Esophagus squamous epithelium (tissue), 5 donors: ENCODE measurements at places on chromosomes 16 and 17. TPM values are rescaled to one million over a fixed set of nuclear protein-coding genes. Genes with fewer than 3 reads are reported as not detected.
A peak's percentile ranks its signal among the peaks of the same experiment; 100 is the strongest.

DNA sequence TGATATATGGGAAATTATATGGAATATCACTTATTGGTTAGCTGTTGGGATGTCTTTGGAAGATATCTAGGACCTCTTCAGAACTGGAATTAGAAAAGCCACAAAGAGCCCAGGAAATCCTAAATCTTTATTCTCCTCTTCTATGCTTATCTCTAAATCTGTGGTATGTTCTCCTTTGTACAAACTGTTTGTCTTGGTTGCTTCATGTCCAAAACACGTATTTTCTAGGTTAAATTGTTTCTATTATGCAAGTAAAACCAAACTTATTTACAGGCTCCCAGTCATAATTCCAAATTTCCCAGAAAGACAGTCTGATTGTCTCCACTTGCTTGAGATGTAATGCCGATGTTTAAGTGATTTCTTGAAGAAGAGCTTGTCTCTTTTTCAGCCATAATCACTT, 650.9 kb downstream of the CDH11 start:
- no peak overlapping the region for H3K27ac ChIP-seq
- no peak for DNase-seq
- H3K4me3 ChIP-seq = no peak overlapping the region
- H3K27me3 ChIP-seq = no peaks in the 10 kb centered on the region

DNA sequence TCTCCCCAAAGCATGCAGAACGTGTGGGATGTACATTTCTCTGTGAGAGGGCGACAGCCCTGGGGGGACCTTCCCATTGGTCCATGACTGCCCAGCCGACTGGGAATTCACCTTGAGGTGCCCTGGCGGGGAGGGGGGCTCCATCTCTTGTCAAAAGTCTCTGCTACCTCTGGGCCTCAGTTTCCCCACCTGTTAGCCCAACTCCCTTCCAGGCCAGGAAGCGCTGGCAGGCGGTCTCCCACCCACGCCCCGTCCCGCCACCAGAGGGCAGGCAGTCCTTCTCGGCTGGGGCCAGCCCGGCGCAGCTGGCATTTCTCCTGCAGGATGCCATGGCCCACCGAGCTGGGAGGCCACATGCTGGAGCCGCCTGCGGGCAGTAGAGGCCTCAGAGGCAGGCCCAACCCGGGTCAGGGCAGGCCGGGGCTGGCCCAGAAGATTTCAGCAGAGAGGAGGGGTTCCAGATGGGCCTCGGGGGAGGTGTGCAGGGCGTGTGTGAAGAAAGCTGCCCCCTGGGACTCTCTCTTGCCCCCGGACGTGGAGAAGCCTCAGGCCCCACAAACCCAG, 16.6 kb downstream of the CD7 start:
- DNase-seq = no peak
- H3K27me3 ChIP-seq = no peaks in the 10 kb centered on the region
- peaks cover 33% of the 10 kb centered on the region for H3K4me1 ChIP-seq
- H3K36me3 ChIP-seq = no peaks in the 10 kb centered on the region
- no peak overlapping the region for H3K27ac ChIP-seq

- H3K4me3 ChIP-seq = peak overlapping the region; percentile 51
- H3K36me3 ChIP-seq = no peaks in the 10 kb centered on the region
- H3K4me1 ChIP-seq = peaks cover 44% of the 10 kb centered on the region
Observed at GRCh38 chr16:80932708-80933095, 74.0 kb downstream of the CMC2 start.

DNA sequence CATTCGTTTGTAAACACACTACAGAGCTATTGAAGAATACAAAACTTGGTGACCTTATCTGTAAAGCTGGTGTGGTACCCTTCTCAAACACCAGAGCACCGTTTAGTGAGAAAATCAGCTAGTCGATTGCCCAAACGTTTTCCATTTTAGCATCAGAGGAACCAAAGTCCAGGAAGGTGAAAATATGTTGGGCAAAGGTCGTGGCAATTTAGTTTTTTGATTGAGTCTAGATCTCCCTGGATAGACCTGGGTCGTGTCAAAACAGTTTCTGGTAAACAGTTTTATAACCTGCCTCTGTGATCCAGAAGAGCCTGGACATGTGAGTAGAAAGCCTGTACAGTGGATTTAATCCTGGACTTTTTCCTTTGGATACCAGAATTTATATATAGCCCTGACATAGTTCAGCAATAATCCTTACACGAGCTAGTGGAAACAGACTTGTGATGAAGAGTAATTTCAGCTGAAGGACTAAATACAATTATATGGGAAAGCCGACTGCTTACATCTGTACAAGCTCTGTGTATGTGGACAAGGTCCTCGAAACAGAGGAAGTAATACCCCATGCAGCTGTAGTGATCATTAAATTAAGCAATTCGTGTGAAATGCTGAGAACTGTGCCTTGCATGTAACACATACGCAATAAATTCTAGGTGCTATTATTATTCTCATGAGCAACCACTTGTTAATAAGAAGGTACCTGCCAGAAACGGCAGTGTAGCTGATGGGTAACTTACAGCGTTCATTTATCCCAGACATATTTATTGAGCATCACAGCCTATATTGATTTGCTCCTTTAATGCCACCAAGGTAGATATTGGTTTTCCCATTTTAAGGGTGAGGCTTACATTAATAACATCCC, 72.5 kb downstream of the MAP2K6 start:
- no peak for DNase-seq
- H3K4me1 ChIP-seq = no peaks in the 10 kb centered on the region
- no peak overlapping the region for H3K4me3 ChIP-seq

DNA sequence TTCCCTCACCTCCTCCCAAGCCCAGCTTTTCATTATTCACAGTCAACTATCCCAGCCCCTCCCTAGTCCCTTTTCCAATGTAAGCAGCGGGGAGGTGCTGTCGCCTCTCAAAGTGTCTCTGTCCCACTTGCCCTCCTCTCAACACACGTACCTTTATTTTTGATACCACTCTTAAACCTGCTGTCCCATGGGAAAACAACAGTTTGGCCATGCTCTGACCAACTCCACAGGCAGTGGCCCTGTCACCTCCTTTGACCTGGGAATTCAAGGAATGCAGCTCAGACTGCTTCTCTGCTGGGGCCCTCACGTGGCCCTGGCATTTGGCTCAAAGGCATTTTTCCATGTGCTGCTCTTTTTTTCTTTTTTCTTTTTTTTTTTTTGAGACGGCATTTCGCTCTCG, 4.2 kb downstream of the LYRM9 start:
- H3K36me3 ChIP-seq = no peaks in the 10 kb centered on the region
- H3K4me1 ChIP-seq = peaks cover 4% of the 10 kb centered on the region
- no peak overlapping the region for H3K27ac ChIP-seq
- H3K4me3 ChIP-seq = no peak overlapping the region
- no peak for DNase-seq

- H3K36me3 ChIP-seq = no peaks in the 10 kb centered on the region
- peak within 1 kb of the TSS; percentile 28 for H3K4me3 ChIP-seq
- peaks cover 7% of the 10 kb centered on the region for H3K4me1 ChIP-seq
- H3K27me3 ChIP-seq = peaks cover 25% of the 10 kb centered on the region
- DNase-seq = no peak
Observed at GRCh38 chr16:86578061-86578599, at the start of gene FOXL1. FOXL1 (plus strand) TSS chr16:86578549; CDS start chr16:86578724, 175 bp downstream.

KRTAP3-1 gene
- total RNA-seq = not detected

- no peaks in the 10 kb centered on the region for H3K36me3 ChIP-seq
- no peaks in the 10 kb centered on the region for H3K4me1 ChIP-seq
- no peak for DNase-seq
- H3K27me3 ChIP-seq = no peaks in the 10 kb centered on the region
Observed at GRCh38 chr17:28396635-28397239, 9.3 kb downstream of the SLC46A1 start.

DNA sequence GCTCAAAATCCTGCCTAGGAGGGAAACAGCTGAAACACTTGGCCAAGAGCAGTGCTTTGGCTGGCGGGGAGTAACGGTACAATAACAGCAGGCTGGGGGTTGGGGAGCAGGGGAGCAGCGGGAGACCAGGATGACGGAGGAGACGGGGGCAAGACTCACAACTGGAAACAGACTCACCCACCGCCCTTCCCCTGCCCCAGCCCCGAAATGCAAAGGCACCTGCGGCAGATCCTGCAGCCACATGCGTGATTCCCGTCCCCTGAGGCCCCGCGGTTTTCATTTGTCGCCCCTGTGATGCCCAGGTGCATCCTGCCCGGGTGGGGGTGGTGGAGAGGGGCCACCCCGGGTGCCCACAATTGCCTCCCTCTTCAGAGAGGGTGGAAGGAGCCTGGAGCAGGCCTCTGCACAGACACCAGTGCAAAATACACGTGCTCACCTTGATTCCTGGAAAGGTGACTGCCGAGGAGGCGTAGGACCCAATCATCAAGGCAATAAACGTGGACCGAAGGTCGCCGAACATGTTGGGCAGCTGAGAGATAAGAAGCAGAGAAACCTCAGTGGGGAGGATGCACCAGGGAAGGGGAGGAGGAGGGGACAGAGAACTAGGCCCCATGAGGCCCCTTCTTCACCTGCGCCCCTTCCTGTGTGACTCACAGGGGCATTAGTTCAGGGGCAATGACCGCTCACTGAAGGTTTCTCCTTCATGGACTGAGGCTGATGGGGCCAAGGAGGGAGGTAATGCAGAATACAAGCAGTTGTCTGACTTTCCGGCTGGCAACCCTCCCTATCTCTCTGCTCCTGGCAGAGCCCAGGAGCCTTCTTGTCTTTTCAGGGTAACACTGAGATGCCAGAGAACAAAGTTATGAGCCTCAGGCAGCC, 30.4 kb upstream of the PITPNA start:
- no peaks in the 10 kb centered on the region for H3K36me3 ChIP-seq
- H3K4me1 ChIP-seq = peaks cover 38% of the 10 kb centered on the region
- H3K27me3 ChIP-seq = no peaks in the 10 kb centered on the region
- H3K4me3 ChIP-seq = no peak overlapping the region
- no peak for DNase-seq
- no peak overlapping the region for H3K27ac ChIP-seq

- no peak overlapping the region for H3K4me3 ChIP-seq
- H3K27ac ChIP-seq = no peak overlapping the region
- DNase-seq = no peak
Observed at GRCh38 chr17:42188749-42189650, 3.7 kb upstream of the HCRT start.

GRCh38 chr16:82655720-82656490, 29.1 kb downstream of the CDH13 start:
- no peak for DNase-seq
- H3K4me3 ChIP-seq = no peak overlapping the region
- H3K4me1 ChIP-seq = no peaks in the 10 kb centered on the region
- H3K36me3 ChIP-seq = no peaks in the 10 kb centered on the region

GRCh38 chr17:40190197-40191021, 13.1 kb downstream of the RAPGEFL1 start:
- peak overlapping the region; percentile 49 for H3K27ac ChIP-seq
- H3K4me1 ChIP-seq = peaks cover 19% of the 10 kb centered on the region
- H3K4me3 ChIP-seq = no peak overlapping the region
- H3K27me3 ChIP-seq = no peaks in the 10 kb centered on the region
- DNase-seq = no peak
- peaks cover 10% of the 10 kb centered on the region for H3K36me3 ChIP-seq

GRCh38 chr16:84234321-84235241, 5.2 kb downstream of the KCNG4 start:
- H3K27me3 ChIP-seq = no peaks in the 10 kb centered on the region
- peak overlapping the region; percentile 50 for H3K27ac ChIP-seq
- no peak overlapping the region for H3K4me3 ChIP-seq
- H3K4me1 ChIP-seq = no peaks in the 10 kb centered on the region
- no peak for DNase-seq
- no peaks in the 10 kb centered on the region for H3K36me3 ChIP-seq
